ENCODE measurements at places on chromosomes 1 and 21.

DNA sequence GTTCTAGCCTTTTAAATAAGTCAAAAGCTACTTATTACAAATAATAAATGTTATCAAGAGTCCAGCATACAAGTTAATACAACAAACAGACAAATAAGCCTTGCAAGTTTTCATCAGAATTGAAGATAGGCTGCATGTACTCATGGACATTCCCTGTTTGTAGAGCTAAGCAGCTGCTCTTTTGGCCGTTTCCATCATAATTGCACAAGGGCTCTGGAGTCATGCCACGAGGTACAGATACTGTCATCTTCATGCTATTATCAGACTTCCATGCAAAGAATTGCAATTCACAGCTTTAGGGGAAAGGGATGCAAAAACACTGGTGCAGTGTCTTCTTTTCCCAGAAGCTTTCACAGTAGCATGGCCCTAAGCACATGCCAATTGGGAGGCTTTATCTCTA, 52.8 kb upstream of the TBX15 start:
- DNase-seq, result peak; percentile 8

GRCh38 chr1:87599569-87599968, 270.9 kb downstream of the LMO4 start:
- DNase-seq, result no peak

DNA sequence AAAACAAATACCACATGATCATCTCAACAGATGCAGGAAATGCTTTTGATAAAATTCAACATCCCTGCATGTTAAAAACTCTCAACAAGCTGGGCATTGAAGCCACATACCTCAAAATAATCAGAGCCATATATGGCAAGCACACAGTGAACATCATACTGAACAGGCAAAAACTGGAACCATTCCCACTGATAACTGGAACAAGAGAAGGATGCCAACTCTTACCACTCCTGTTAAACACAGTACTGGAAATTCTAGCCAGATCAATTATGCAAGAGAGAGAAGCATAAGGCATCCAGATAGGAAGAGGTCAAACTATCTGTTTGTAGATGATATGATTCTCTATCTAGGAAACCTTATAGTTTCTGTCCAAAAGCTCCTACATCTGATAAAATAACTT, 91.6 kb downstream of the DNAH14 start:
- DNase-seq, result no peak

GRCh38 chr21:23131177-23131576, 2133.0 kb downstream of the NCAM2 start:
- DNase-seq, result no peak

DNA sequence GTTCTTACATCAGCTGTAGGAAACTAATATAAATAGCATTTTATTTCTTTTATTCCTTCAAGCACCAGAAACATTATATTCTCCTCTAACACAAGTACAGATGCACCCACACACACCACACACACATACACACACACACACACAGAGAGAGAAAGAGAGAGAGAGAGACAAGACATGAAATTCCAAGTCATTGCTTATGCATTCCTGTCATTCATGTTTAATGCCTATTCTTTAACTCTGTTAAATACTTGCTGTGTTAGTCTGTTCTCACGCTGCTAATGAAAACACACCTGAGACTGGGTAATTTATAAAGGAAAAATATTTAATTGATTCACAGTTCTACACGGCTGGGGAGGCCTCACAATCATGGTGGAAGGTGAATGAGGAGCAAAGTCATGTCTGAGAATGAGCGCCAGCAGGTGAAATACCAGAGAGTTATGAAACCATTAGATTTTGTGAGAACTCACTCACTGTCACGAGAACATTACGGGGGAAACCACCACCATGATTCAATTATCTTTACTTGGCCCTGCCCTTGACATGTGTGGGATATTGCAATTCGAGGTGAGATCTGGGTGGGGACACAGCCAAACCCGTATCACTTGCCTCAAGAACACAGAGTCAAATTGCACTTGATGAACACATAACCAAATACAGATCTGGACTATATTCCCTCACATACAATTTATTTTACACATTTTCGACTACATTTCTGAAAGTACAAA, 1058.1 kb upstream of the TMPRSS15 start:
- DNase-seq, result no peak

DNA sequence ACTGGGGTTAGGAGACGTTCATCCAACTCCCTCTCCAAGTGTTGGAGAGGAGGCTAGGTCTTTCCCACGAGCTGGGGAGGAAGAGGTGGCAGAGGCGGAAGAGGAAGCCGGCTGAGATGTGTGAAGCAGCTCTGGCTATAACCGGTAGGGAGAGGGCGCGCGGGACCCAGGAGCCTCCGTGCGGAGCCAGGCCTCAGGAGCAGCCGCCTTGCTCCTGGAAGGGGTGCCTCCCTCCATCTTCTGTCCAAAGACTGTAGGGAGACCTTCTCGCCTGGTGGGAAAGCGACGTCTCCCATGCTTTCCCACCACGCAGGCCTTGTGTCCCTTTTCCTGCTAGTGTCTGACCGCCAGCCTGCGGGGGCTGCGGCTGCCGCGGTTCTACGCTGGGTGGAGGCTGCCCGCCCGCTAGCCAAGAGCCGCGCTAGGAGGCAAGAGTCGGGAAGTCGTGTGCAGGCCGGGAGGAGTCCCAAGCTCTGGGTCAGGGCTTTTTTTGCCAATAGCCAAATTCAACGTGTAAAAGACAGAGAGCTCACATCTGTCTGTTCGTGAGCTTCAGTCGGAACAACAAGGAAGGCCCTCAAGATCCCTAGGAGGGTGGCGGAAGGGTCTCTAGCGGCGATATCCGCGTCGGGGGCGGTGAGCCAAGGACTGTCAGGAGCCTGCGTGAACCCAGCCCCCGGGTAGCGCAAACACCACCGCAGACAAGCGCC, 8.4 kb upstream of the NBPF11 start:
- DNase-seq, result no peak

DNA sequence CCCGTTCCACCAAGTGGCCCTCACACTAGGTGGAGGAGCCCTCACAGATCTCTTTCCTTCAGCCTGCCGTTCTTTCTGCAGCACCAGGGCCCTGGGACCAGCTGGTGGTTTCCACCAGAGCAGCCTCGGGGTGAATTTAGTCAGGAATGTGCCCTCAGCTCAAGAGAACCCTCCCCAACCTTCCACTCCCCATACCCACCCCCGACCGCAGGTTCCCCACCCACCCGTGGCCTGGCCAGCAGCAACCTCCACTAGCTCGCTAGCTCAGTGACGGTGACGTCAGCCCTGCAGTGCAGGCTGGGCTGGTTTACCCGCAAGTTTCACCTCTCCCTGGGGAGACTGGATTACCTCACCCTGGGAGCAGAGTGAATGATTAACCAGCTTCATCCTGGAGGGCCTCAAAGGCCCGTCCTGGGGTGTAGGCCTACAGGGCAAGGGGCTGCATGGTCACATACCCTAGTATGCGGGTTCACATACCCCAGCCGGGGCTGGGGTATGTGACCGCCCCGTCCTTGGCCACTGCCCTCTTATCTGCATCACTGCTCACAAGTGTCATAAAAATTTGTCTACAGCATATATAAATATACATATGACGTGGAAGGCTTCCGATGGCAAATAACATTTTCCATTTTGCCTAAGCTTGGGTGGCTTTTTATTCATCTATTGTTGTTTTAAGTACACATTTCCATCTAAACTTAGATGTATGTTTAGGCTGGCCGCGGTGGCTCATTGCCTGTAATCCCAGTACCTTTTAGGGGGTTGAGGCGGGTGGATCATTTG, 24.5 kb downstream of the ELF3 start:
- DNase-seq, result peak; percentile 80

DNA sequence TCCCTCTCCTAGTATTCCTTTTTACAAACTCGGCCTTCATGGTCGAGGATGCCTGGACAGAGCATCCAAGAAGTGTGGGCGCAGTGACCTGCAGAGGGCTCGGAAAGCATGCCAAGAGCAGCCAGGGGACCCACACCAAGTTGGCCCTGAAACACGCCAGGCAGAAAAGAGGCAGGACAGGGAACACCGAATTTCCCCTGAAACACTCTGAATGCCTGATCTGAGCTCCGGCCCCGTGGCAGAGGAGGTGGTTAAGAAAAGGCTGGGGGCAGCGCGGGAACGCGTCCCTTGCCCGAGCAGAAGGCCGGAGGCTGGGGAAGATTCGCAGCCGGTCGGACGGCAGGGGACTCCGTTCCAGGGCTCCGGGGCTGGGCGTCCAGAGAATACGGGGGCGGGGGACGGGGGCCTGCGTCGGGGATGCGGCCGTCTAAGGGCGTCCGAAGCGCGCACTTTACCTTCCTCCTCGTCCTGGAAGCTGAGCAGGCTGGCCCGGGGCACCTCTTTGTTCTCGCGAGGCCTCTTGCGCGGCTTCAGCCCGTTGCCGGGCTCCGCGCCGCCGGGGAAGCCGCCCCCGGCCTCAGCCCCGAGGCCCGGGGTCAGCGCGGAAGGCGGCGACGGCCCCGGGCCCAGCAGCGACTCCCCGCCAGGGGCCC, 558 bp downstream of the PAXBP1 start:
- DNase-seq, result peak; percentile 36

DNA sequence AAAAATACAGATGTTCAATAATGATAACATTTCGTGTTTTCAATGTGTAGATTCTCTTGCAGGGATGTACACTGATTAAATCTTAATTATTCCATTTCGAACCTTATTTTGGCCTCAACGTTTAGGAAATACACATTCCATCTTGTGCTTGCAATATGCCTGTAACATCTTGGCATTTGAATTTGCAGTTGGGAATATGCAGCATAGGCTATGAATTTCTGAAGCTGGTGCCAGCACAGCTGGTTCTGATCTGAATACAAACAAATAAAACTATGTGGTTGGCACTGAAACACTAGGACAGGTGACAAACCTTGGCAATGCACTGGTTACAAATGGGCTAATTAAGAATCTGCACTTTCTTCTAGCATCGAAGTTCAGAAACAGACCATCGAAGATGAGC, 108.4 kb downstream of the ERG start:
- DNase-seq, result no peak

DNA sequence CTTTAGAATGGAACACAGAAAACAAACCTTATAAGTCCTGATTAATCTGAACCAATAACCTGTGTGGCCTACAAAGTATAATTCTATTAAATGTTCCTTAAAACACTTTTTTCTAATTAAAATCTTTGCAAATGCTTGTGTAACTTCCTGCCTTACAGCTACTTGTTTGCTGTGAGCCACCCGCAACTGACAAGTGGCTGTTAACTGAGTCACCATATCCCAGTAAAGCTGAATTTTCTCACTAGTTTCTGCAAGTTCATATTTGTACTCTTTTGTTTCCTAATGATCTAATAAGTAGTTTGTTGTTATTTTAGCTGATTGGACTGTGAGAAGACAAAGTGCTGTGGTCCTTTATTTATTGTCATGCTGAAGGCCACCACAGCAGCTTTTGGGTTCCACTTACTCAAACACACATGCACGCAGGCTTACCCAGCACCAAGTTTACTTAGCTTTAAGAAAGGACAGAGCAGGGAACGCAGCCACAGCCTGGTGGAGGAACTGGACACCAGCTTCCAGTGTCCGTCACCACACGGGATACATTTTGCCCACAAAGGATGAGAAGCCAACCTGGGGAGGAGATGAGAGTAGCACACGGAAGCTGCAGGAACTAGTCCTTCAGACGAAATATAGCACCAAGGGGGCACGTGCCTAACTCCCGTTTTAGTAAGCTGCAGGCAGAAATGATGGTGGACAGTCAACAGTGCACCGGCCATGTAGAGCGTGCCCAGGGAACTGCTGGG, 47.8 kb downstream of the LCA5L start:
- DNase-seq, result no peak

GRCh38 chr1:1079408-1080121, 5.5 kb upstream of the RNF223 start:
- peak; percentile 96 for DNase-seq

GRCh38 chr1:22689505-22689904, 21.1 kb upstream of the EPHB2 start:
- DNase-seq, result peak; percentile 95

- DNase-seq, result no peak
Observed at GRCh38 chr1:183674886-183675285, 21.8 kb upstream of the APOBEC4 start.

DNA sequence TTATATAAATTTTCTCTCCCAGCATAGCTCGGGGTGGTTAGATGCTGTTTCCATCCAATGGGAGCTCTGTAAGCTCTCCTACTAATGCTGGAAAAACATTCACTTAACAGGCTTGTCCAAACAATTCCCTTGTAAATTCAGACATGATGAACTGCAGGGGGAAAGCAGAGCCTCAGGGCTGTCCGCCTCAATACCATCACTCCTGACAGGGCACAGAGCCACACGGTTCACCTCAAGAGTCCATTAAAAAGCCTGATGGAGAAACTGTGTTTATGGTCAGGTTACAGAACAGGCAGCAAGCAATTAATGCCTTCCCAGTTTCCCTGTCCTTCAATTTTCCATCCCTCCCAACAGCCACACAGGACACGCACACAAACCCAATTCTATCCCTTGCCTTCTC, 171.0 kb downstream of the BRINP2 start:
- no peak for DNase-seq

DNA sequence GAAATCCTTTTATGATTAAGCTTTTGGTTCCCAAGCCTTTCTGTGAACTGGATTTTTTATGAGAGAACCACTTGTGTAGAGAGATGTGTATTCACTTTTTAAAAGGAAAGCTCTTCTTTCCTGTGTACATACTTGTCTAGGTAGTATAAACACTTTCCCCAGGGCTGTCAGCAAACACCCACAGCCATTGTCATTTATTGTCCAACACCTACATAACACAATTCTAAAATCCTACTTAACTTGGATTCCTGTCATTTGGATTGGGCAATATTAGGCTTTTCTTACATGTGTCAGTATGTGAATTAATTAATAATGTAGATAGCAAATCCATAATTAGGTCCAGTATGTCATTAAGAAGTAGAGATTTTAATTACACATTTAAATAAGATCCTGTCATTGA, 12.3 kb downstream of the DDX20 start:
- DNase-seq, result no peak

DNA sequence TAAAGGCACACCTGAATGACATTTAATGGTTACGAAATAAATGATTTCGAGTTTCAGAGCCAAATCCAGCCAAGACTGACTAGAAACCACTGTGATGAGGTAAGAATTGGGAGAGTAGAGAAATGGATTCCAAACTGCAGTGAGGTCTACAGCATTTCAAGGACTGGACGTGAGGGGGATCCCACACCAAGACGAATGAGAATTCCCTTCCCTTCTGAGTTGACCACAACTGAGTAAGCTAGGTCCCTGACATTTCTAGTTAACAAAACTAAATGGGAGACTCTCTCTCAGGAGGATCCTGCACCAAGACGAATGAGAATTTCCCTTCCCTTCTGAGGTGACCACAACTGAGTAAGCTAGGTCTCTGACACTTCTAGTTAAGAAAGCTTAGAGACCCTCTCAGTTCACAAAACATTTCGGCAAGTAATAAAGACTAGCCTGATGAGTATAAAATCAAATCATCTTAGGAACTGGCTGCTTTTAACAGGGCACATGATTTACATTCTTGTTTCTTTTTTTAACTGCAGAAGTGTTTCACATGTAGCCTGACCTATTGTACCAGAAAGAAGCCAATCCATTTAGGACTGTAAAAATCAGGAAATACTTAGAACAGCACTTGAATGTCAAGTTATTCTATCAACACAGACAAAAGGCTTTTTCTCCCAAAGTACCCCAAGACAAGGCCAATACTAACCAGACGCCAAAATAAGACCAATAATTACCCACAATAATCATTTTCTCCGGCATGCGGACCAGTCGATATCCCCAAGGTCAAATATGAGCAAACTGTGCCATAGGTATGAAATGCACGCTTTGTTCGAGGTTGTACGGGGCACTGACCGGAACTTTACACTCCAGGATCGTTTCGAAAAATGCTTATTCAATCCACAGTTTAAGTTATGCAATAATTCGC, 1.4 kb upstream of the SPATA1 start:
- peak; percentile 48 for DNase-seq

Data from HFFc6 (cell line).